ENCODE measurements at places on chromosomes 4 and X. TPM values are rescaled to one million over a fixed set of nuclear protein-coding genes. Genes with fewer than 3 reads are reported as not detected.

The GRSF1 gene
- 38.6 TPM for total RNA-seq

The CHRDL1 gene
- 17.5 TPM for total RNA-seq

The ANXA3 gene
- total RNA-seq, result 34.3 TPM

The ADH6 gene
- 6.7 TPM for total RNA-seq

The CXorf49 gene
- total RNA-seq, result not detected

The UGT8 gene
- 1.0 TPM for total RNA-seq

The LAMP2 gene
- 90.1 TPM for total RNA-seq

The GALNTL6 gene
- total RNA-seq, result 1.3 TPM

The GUCY1A1 gene
- total RNA-seq, result 1.5 TPM

The DRP2 gene
- 0.08 TPM for total RNA-seq

The NSUN7 gene
- 3.5 TPM for total RNA-seq

The GLOD5 gene
- not detected for total RNA-seq

The ZNF674 gene
- 2.2 TPM for total RNA-seq

The NAP1L3 gene
- 1.9 TPM for total RNA-seq

The CT45A3 gene
- not detected for total RNA-seq

The PDE6B gene
- total RNA-seq, result 0.59 TPM

The ZFX gene
- 63.4 TPM for total RNA-seq

The SLC25A53 gene
- 7.5 TPM for total RNA-seq

The ADRA2C gene
- 5.0 TPM for total RNA-seq

The ZNF711 gene
- 3.2 TPM for total RNA-seq

The CTAG2 gene
- total RNA-seq, result not detected

The ASMT gene
- total RNA-seq, result not detected

The PHKA1 gene
- 4.0 TPM for total RNA-seq

The FGA gene
- total RNA-seq, result not detected

The BMX gene
- total RNA-seq, result 2.2 TPM

The BEX1 gene
- 1.1 TPM for total RNA-seq

The ARSH gene
- total RNA-seq, result not detected

The L1CAM gene
- 12.0 TPM for total RNA-seq

The ZCCHC18 gene
- 0.51 TPM for total RNA-seq

The SPANXD gene
- total RNA-seq, result not detected

The GAB3 gene
- total RNA-seq, result 1.6 TPM

The EVC2 gene
- 8.0 TPM for total RNA-seq

The NPNT gene
- 5.2 TPM for total RNA-seq

The SLC26A1 gene
- total RNA-seq, result not detected

The PCDH19 gene
- 0.38 TPM for total RNA-seq

The GPR173 gene
- total RNA-seq, result 0.88 TPM

The CXCL11 gene
- not detected for total RNA-seq

The PRICKLE3 gene
- total RNA-seq, result 58.9 TPM

The FMR1NB gene
- not detected for total RNA-seq

The TBC1D1 gene
- total RNA-seq, result 17.0 TPM

The ARAP2 gene
- total RNA-seq, result 107 TPM

The CD99 gene
- 168 TPM for total RNA-seq

The BMP15 gene
- not detected for total RNA-seq

The RTL5 gene
- total RNA-seq, result 1.6 TPM

The PRR32 gene
- total RNA-seq, result not detected

The PHKA2 gene
- 8.7 TPM for total RNA-seq

The FAM193A gene
- 16.3 TPM for total RNA-seq

The CDKL2 gene
- total RNA-seq, result 0.45 TPM

The GLRA2 gene
- total RNA-seq, result not detected

The EFHC2 gene
- total RNA-seq, result 3.4 TPM

The AVPR2 gene
- 1.3 TPM for total RNA-seq

The CT47B1 gene
- total RNA-seq, result not detected

The LRIT3 gene
- not detected for total RNA-seq
